ENCODE measurements at places on chromosomes 6 and 20.

DNA sequence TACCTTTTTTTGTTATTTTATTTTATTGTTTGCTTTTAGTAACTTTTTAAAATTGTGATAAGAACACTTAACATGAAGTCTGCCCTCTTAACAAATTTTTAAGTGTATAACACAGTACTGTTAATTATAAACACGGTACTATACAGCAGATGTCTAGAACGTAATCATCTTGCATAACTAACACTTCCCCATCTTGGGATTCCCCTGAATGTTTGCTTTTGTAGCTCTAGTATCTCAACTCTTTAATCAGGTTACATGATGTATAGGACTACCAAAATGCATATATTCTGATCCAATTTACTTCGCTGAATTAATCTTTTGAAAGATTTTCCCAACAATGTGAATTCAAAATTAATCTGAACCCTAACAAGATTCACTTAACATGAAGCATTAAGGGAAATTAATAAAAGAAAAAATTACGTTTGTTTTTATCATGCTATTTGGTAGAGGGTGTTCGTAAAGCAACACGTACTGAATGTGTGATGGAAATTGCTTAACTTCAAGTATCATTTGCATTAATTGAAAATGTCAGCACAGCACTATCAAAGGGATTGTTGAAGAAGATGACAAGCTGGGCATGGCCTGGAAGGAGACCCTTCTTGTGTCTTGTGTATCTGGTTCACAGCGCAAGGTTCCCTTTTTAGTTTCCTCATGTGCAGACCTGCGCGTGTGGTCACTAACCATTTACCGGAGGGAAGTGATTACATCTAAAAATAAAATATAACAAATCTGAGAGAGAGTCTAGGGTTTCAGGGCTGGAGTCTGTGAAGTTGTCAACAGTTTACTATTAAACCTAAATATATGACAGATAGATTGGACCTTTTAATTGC is 15.2 kb downstream of the COL19A1 start:
- no peak for DNase-seq

- DNase-seq: no peak
Measured at GRCh38 chr6:40845553-40845952, 193.5 kb downstream of the UNC5CL start.

DNA sequence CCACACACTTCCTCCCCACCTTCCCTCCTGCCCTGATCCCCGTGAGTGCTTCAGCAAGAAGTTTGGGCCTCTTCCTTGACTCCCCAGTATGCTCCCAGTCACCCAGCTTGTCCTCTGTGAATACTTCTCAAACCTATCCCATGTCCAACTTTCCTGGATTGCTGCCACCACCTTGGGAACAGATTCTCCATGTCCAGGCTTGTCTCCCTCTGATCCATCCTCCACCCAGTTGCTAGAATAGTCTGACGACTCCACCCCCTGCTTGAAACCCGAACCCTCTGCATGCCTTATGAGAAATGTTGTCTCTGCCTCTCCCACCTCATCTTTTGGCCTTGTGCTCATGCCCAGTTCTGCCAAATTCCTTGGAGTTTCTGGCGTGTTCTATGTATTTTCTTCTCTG is 108.0 kb downstream of the PPP1R14C start:
- DNase-seq: no peak

DNA sequence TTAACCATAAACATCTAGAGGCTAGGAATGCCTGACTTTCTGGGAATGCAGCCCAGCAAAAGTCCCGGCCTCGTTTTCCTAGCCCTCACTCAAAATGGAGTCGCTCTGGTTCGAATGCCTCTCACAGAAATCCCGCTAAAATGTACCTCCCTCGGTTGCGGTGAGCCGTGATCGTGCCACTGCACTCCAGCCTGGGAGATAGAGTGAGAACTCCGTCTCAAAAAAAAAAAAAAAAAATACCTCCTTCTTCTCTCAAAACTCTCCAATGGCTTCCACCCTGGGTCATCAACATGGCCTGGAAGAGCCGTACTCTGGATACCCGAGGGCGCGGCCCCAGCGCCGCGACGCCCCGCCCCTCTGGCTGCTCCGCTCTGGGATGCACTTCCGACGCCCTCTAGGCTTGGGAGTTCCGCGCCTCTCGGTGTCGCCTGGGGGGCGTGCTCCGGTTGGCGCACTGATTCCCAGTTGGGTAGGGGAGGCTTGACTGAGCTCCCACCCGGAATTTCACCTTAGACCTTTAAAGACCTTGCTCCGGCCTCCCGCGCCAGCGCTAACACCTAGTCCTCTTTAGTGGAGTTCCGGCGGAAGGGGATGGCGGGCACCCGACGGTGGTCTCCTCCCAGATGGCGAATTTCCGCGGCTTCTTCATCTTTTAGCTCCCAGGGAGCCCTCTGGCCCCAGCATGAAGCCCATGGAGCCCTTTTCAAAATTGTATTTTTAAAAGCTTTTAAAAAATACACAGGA is 12.3 kb downstream of the HMGN4 start:
- DNase-seq: peak; percentile 56

GRCh38 chr6:164283574-164283973 is 869.1 kb downstream of the QKI start:
- no peak for DNase-seq

GRCh38 chr20:2203436-2203835 is 92.4 kb upstream of the TGM3 start:
- no peak for DNase-seq

DNA sequence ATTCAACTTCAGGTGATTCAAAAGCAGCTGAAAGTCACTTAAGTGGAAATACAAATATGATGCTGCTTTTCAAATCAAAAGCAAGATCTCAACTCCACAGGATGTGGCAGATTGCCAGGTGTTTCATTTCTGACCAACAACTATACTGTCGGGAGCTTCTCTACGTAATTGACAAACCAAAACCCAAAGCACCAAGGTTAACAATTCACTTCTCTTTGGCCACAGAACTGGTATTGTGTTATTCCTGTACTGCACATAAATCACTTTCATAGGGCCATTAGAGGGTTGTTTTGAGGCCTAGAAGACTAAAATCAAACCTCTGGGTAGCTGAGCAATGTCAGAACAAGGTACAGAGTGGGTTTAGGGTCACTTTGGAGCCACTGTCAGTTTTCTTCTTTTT is 169.7 kb downstream of the HAO1 start:
- no peak for DNase-seq

Data from activated T-cell treated with anti-CD3 and anti-CD28 coated beads for 48 hours (primary cell).